ENCODE measurements at places on chromosomes 16 and 17.

DNA sequence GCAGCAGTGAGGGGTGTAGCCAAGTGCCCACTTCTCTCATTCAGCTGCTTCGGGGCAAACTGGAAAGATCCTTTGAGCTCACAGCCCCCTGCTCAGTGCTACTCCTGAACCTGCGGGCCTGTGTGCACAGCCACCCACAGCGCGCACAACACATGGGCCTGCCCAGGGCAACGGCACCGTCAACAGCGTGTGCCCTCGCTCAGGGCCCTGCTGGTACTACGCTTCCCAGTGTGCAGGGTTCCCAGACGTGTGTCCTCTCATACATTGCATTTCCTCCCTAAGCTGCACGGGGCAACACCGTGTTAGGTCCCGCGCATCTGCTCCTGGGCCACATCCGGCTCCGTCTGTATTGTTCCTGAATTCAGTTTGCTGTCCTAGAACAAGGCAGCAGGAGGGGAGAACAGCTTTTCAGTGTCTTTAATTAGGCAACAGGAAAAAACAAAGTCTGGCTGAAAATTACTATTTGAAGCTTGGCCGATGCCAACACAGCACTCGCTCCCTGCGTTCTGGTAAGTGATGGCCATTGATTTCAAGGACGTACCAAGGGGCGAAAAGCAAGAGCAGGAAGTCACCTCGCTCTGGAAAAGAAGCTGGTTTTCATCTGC lies 15.2 kb downstream of the MRM3 start:
- DNase-seq = no peak

DNA sequence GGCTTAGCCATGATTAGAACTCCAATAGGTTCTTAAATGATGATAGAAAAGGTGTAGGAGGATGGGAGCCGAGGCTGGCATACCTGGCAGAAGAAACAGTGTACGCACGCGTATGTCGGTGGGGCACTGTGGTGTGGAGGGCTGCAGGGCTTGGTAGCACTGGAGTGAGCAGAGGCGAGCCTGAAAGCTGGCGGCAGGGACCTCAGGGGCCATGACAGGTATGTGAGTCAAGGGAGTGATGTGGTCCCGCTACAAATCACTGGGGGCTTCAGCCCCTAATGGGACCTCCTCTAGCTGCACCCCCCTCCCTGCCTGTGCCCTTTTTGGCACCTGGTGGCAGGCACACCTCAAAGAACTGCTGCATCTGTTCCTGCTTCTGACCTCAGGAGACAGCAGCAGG lies 67.3 kb downstream of the RAI1 start:
- DNase-seq = no peak

GRCh38 chr17:18319604-18320256 lies 4.6 kb downstream of the SMCR8 start:
- no peak for DNase-seq

DNA sequence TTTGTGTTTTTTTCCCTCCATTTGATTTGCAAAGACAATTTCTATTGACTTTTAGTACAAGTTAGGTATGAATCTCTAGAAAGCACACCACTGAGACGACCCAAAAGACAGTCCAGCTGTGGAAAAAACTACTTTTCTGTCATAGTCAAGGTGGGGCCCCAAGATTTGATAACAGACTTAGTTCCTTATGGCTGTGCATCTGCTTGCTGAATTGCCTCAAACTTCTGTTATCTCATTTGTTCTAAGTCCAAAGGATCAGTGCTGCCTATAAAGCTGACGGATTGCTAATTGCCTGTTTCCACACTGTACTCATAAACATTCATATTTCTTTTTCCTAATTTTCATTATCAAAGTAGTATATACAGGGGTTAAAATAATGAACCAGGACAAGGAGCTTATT lies 180.8 kb downstream of the SPECC1 start:
- no peak for DNase-seq

DNA sequence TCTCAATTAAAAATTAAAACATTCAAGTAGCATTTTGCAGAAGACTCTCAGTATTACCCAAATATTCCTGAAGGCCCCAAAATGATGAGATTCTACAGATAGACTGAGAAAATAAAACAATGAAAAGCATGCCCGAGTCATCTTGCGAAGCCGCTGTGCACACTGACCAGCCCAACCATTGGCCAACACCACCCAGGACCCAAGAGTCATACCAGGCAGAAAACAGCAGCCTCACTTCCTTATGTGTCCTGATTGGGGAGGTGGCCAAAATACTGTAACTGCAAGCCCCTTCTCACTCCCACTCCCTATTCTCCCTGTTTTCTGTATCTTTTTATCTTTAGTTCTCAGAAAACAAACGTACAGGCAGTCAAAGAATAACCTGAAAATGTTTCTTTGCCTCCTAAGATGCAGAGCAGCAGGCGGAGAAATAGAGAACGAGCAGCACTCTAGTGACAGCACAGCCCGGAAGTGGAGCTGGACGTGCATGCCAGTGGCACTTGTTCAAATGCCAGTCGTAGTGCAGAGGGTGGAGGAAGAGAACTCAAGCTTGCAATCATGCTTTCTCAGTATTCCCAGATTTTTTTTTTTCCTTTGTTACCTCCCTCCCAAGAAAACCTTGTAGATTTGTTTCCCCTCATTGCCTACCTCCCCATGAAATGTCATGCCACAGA lies 182.3 kb upstream of the SOX9 start:
- DNase-seq = no peak

- no peak for DNase-seq
Observed at GRCh38 chr16:19681637-19682036, 36.4 kb downstream of the KNOP1 start.

- DNase-seq = no peak
Observed at GRCh38 chr16:414395-415169, 10.9 kb upstream of the RAB11FIP3 start.

- no peak for DNase-seq
Observed at GRCh38 chr17:77371888-77372443, 231.2 kb downstream of the SEC14L1 start.

DNA sequence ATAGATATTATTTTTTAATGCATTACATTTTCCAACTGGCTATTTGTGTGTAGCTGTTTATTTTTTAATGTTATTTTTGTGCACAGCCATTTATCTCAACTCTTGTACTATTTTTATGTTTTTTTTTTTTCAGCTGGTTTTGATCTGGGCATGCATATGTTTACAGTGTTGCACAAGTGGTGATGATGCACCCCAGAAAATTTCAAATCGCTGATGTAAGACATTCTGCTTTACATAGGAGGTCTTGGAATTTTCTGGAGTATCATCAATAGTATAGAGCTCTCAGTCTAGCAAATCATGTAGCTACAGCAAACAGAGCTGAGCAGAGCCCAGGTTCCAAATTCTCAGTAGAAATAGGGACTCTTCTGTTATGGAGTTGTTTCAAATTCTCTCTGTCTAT lies 30.2 kb downstream of the CACNG5 start:
- no peak for DNase-seq

GRCh38 chr17:7932949-7933348 lies 943 bp downstream of the CNTROB start:
- no peak for DNase-seq

DNA sequence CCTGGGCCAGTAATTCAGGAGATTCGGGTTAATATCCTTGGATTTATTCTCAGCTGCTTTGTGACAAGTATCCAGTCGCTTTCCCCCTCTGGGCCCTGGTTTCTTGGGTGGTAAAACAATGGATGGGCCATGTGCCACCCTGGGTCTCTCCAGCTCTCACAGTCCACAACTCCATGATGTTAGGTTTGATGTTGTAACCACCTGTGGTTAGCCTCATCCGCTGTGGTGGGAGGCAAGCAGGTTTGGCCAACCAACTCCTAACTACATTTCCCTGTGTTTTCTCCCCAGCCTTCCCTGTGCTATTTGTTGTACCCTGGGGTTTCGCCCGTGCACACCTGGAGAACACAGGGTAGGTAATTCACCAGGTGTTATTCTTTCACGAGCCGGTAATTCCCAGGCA lies 35.1 kb downstream of the GLP2R start:
- DNase-seq = no peak

DNA sequence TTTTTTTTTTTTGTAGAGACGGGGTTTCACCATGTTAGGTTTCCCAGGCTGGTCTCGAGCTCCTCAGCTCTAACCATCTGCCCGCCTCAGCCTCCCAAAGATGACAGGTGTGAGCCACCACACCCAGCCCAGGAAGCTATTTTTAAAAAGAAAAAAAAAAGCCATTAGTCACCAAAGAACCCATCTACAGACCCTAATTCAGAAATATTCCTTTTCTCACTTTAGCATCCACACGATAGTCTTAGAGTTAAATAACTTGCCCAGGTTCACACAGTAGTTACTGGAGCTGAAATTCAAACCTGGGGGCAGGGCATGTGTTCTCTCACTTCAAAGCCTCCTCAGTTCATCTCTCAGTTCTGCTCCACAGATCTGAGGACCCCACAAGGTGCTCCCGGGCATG lies 70.3 kb upstream of the NOL11 start:
- no peak for DNase-seq

GRCh38 chr16:63530208-63530607 lies 1494.0 kb upstream of the CDH8 start:
- no peak for DNase-seq

DNA sequence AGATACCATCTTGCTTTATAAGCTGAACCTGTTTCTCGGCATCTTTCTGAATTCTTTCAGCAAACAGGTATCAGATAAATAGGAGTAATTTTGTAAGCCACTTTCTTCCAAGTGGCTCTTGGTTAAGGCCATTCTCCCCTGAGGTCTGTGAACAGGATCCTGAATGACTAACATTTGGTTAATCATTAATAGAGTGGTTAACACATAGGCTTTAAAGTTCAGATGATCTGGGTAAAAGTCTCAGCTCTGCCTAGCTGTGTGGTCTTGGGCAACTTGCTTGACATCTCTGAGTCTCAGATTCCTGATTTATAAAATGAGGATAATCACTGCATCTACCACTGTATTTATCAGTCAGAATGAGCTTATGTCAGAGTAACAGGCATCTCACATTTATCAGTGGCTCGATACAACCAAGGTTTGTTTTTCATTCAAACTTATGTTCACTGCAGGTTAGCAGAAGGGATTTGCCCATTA lies 44.4 kb upstream of the ANKFN1 start:
- DNase-seq = no peak

DNA sequence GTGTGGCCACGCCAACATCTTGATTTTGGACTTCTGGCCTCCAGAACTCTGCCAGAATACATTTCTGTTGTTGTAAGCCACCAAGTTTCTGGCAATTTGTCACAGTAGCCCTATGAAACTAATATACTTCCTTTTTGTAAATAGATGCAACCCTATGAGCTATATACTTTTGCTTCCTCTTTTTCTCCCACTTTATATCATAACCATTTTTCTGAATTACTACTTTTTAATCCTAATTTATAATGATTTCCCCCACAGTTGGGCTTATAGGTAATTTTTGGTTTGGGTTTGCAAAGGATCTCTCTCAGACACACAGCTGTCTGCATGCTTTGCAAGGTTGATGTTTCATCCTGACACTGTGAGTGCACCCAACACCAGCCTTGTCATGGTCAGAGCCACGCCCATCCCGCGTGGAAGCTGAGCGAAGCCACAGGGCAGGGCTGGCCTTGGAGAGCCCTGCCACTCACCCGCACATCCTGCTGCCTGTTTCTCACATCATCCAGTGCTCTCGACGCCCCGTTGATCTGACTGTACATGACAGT lies 5.8 kb downstream of the TRIM25 start:
- DNase-seq = no peak

- no peak for DNase-seq
Observed at GRCh38 chr16:87015021-87015420, 302.2 kb downstream of the C16orf95 start.

- no peak for DNase-seq
Observed at GRCh38 chr16:54455030-54455725, 168.6 kb upstream of the IRX3 start.

GRCh38 chr16:66477028-66477515 lies 50.0 kb downstream of the BEAN1 start:
- DNase-seq = no peak

DNA sequence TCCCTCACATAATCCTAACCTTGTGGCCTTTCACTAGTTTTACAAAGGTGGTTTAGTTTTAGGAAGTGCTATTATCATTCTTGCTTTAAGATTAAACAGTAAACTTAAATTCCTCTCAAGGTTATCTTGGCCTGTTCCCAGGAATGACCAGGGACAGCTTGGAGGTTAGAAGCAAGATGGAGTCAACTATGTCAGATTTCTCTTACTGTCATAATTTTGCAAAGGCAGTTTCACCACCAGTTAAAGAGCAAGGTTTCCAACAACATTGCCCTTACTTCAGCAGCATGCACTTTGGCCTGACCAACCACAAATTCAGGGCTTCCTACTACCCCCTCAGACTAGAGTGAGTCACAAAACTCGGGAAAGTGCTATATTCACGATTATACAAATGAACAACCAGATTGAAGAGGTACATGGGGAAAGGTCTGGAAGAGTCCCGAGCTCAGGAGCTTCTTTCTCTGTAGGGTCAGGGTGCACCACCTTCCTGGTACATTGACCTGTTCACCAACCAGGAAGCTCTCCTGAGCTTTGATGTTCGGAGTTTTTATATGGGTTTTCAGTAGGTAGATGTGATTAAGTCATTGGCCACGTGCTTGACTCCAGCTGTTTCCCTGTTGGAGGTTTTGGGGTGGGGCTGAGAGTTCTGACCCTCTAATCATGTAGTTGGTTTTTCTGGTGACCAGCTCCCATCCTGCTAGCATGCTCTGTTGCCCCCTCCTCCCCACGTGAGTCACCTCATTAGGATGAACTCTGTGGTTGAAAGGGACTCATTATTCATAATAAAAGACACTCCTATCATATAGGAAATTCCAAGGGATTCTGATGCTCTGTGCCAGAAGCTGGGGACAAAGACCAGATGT lies 19.4 kb downstream of the RHOT1 start:
- DNase-seq = no peak

- DNase-seq = no peak
Observed at GRCh38 chr17:44400226-44400847, 10.9 kb upstream of the ITGA2B start.

- DNase-seq = no peak
Observed at GRCh38 chr17:50194140-50194933, 7.1 kb downstream of the COL1A1 start.

DNA sequence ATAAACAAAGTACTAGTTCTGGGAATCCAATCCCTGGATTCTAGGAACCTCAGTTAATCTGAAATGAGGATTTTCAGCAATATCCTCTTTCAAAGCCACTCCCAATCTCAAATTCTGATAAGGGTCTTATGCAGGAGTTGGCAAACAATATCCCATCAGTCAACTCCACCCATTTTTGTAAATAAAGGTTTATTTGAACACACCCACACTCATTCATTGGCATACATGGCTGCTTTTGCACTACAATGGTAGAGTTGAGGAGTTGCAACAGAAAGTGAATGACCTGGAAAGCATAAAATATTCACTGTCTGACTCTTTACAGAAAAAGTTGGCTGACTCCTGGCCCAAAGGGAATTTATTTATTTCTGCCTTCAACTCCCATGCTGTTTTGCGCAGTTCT lies 157.7 kb upstream of the CDH11 start:
- no peak for DNase-seq

DNA sequence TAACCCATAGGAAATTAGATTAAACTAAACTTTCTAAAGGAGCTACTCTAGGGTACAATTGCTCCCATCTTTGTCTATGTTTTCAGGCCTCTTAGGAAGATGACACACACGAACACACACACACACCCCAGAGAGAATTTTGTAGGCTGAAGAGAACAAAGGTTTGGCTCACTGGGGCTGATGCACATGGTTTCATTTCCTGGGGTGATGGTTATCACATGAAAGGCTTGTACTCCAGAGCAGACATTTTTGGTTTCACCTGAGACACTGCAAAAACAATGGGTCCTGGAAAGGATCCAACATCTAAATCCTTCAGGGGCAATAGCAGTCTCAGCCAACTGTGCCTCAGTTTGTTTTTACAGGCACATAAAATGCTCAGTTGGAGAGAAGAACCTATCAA lies 62.8 kb downstream of the GRB7 start:
- no peak for DNase-seq
